ENCODE measurements at places on chromosomes 3 and 15.

DNA sequence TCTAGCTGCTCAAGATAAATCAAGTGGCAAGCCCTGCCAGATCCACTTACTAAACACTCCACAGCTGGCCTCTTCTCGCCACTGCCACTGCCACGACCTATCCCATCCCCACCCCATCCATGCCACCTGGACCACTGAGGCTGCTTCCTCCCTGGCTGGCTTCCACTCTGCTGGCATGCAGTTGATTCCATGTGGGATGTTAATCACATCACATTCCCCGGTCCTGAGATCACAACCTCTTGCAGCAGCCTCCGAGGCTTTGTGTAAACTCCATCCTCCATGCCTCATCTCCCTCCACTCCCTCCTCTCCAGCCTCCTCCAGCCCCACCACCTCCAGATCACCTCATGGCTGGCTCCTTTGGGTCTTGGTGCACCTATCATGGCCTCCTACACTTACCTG lies 7.7 kb downstream of the NCKIPSD start:
- DNase-seq: no peak

DNA sequence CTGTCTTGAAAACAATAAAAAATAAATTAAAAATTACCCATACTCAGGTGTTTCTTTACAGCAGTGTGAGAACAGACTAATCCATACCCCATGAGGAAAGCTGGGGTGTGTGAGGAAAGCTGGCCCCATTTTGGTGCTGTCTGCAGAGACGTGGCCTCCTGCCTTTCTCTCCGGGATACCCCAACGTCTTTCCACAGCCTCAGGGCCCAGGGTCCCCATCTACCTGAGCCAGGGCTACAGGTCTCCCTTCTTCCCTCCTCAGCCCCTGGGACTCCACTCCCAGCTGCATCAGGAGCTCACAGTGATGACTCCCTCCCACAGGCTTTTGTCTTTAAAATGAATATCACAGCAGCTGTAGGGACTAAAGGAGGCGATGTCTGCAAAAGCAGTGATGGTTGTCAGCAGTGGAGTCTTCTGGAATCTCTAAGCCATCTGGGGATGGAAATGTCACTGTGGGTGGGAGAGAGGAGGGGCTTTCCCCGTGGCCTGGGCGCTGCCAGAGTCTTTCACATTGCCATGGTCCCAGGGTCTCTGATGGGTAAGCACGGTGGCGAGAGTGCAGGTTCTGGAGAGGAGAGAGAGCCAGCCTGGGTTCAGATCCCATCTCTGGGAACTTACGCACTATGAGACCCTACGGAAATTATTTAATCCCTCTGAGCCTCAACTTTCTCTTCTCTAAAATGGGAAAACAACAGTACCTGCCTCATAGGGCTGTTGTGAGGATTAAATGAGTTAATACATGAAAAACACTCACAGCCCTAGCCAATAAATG lies 259.3 kb downstream of the PLCL2 start:
- DNase-seq: no peak

GRCh38 chr15:63931556-63931955 lies 97.8 kb upstream of the HERC1 start:
- no peak for DNase-seq

- DNase-seq: no peak
Measured at GRCh38 chr3:51393564-51393963, 2.5 kb downstream of the RBM15B start.

DNA sequence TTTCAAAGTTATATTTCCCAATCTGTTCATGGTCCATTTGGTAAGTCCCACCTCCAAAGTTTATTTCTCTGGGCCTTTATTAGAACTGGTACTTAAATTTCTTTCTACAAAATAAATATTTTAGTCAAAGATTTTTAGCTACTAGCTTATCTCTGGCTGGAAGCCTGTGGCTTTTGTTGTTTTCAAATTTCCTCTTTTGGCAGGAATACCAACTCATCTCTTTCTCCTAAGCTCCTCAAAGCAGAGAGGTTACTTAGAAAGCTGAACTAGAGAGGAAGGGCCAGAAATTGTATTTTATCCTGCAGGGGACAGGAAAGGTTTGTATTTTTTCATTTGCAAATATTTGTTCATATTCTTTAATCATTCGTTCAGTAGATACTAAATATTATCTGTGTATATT lies 227.8 kb downstream of the TBL1XR1 start:
- DNase-seq: no peak

DNA sequence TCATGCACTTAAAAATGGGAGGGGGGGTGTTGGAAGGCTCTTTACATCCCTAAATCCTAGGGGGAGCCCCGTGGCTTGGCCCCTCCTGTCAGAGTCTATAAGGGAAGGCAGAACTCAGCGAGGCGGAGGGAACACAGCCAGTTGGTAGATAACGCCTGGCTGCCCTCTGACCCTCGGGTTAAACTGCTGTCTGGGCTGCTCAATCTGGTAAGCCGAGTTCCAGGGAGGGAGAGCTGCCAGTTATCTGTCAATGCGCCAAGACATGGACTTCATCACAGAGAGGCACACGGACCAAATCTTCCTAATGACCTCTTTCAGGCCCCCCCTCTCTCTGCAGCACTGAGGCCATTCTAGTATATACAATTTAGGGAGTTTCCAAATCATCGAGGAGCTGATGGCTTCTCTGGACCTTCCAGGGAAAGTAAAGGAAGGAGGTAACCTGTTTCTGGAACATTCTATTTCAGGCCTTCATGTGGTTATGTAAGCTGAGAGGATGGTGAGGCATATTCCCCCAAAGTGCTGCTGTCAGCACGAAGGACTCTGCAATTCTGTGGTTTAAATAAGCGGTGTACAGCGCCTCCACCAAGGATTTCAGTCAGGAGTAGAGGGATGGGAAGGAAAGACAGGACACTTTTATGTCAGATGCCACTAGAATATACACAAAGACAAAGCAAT lies 349.0 kb downstream of the MCTP2 start:
- DNase-seq: no peak

DNA sequence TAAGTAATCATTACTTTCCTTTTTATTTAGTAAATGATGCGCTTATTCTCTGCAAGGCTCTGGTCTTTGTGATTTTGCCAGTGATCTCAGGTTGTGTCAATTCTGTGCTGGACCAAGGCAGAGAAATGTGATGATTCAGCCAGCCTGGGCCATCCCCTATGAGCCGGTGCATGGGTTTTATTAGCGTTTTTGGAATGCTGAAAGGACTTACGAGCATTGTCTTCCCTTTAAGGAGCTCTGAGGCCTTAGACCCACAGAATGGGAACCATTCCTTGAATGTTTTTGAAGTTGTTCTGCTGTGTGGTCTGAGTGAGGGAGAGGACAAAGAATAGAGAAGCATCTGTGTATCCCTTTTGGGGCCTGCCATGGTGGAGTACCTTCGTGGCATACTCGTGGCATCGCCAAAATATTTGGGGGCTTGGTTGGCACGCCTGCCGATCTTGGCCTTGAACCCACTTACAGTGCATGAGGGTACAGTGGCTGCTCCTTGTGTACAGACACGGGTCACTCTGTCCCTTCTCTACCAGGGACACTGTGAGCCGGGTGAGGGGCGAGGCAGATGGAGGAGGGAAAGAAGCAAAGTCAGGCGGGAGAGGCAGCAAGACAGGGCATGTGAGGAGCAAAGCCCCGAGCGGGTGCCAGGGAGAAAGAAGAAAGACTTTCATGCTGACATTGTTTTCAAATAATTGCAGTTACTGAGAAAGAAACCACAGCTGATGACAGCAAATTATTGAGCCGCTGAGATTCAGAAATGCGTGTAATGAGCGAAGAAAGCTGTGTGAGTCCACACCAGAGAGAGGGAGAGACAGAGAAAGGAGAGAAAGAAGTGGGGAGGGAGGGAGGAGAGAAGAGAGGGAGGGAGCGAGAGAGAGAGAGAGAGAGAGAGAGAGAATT lies 269.4 kb upstream of the RGMA start:
- no peak for DNase-seq

DNA sequence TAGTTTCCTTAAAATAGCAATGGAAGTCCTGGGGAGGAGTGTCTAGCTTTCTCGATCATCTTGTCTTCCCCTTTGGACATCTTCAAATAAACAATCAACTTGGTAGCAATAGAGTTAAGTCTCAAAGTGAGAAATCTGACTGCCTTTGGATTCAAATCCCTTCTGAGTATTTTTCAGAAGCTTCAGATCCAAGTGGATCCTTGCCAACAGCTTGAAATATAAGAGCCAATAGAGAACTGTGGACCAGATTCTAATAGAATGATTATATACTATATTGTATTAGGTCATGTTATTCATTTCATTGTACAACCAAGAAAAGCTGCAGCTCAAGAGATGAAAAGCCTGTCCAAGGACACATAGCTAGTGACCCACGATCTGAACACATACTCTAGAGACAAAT lies 60.2 kb downstream of the SYNPR start:
- DNase-seq: no peak

- DNase-seq: no peak
Measured at GRCh38 chr3:195999896-196000295, 82.0 kb downstream of the TFRC start.

DNA sequence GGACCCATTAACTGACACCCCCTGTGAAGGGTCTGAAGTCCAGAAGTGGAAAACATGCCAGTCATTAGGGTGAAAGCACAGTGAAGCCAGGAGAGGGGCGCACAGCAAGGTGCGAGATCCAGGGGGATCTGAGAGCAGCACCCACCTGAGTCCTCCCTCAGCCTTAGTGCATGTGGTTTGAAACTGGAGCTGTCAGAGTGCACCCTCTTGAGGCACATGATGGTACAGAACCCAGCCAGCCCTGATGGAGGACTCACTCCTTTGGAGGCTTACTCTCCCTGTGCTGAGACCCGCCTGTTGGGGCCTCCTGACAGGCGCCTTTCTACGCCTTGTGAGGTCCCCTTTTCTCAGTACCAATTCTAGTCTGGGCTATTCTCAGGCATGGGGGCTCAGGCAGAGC lies 77.8 kb downstream of the IL20RB start:
- DNase-seq: no peak

DNA sequence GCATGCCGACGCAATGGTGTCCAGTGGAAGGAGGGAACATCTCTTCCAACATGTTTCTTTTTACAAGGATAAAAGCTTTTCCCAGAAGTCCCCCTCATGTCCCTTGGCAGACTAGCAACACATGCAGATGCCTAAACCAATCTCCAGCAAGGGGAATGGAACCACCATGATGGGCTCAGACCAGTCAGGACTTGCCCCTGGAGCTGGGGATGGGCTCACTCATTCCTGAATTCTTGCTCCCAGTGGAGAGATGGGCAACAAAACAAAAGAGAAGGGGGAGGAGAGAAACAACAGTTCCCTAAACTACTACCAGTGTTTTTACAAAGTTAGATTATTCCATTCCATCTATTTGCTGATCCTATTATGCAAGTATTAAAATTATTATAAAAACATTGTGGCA lies 76.8 kb upstream of the OXTR start:
- DNase-seq: no peak

DNA sequence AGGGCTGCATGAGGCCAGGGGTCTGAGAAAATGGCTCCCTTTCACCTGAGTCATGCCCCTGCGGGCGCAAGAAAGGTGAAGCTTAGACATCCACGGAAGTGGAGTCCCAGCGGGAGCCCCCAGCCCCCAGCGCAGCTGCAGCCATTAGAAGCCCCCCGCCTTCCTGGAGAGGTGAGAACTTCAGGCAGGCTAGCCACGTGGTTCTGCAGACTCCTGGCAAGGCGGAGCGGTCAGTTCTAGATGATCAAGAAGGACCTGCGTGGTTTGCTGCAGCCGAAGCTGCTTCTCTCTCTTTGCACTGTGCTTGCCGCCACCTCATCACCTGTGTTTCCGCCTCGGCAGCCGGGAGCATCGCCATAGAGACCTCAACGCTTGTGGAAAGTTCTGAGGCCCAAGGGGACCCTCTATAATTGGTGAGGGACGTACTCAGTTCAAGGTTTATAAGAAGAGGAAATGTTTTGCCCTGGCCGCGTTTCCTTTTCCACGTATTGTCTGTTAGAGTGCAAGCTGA lies 15.8 kb upstream of the KCNMB3 start:
- DNase-seq: no peak

DNA sequence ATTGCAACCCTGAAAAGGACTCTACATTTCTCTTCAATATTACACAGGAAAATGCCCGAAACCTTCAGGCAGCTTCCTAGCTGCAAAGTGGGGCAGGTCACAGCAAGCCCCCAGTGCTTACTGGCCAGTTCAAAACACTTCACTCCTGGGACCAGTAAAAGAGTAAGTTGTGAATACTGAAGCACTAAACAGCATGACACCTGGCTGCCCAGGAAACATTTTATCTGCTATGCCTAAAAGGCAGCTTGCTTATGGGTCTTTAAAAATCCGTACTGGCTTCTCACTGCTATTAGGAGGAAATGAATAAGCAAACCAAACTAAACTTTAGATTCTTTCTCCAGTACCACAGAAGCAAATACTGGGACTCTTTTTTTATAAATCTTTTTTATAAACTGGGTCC lies 457.9 kb upstream of the ALCAM start:
- no peak for DNase-seq
